ENCODE measurements at places on chromosomes 5 and 9.

DNA sequence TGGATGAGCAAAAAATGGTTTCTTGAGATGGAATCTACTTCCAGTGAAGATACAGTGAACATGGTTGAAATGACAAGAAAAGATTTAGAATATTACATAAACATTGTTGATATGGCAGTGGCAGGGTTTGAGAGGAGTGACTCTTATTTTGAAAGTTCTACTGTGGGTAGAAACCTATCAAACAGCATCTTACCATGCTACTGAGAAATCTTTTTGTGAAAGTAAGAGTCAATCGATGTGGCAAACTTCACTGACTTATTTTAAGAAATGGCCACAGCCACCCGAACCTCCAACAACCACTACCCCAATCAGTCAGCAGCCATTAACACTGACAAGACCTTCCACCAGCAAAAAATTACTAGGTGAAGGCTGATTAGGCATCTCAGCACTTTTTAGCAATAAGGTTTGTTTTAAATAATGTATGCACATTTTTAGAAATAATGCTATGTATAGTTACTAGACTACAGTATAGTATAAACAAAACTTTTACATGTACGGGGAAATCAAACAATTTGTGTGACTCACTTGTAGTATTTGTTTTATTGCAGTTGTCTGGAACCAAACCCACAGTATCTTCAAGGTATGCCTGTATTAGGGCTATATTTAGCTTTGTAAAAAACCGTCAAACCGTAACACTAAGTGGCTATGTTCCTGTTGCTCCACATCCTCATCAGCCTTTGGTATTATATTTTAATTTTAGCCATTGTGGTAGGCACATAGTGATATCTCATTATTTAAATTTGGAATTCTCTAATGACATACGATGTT, 30.6 kb upstream of the ADAMTS6 start:
- no peak for DNase-seq

GRCh38 chr9:90815183-90815943, 13.7 kb downstream of the SYK start:
- DNase-seq: peak; percentile 34

GRCh38 chr9:120970244-120970643, 43.6 kb upstream of the TRAF1 start:
- DNase-seq: no peak

DNA sequence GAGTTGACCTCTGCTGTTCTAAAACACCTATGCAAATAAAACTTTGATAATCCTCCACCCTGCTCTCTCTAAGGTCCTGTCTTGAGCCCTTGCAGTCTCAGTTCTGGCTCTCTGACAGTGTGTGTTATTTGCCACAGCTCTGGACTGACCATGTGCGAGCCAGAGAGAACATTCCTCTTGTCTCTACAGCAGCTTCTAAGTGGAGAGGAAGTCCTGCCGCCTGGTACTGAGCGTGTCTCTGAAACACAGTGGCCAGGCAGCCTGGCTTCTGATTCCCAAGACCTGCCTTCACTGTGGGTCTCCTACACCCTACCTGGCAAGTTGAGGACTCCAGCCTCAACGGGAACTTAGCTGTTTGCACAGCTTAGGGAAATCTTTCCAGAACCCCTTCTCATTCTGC, 61.6 kb downstream of the ENTREP1 start:
- DNase-seq: no peak

GRCh38 chr5:135594416-135594960, 15.7 kb upstream of the CXCL14 start:
- no peak for DNase-seq

- no peak for DNase-seq
Observed at GRCh38 chr5:127844581-127845021, 141.4 kb downstream of the CCDC192 start.

DNA sequence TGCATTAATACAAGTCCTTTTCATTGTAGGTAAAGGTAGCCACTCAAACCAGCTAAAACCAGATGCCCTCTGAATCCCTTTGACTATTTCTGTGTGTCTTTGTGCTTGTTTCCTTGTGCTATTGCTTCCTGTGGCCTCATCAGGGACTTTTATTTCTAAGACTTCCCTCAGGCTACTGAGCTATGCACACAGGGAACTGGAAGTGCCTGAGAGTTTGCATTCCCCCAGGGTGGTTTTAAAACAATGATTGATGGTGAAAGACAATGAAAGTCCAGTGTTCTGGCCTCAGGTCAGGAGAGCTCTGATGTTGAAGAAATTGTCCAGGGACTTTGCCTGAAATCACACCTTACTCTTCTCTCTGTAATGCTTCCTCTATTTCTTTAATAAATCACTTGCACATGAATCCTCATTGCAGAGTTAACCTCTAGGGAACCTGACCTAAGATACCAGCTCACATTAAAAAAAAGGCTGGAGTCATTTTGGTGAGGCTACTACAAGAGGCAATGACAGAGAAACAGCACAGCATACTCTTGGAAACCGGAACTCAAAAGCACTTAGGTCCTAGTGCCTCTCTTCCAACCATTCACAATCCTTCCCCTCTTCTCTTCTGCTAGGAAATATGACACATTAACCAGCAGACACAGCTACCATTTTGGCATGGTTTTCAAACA, 158.1 kb upstream of the NREP start:
- no peak for DNase-seq

DNA sequence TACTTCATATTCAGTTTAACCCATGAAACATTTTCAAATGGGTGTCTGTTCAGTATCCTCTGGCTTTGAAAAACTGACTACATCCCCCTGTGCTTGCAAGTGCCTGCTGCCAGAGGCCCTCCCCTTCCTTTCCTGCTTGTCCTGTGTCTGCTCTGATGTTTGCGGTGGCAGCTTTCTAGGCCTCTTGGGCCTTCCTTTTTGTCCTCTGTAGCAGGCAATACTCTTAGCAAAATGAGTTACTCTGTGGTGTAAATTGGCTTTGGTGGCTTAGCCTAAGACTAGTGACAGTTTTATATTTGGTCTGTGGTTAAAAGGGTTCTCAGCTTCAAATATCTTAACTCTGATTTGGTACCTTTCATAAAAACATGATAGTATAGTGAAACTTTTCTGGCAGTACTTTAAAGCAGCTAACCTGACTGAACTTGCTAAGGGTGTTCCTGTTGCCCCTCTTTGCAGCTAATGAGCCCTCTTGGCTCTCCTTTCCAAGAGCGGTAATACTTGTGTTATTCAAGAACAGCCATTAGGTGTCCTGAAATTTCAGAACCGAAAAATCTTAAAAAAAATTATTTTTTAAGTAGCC, 76.6 kb downstream of the GOLM1 start:
- peak; percentile 3 for DNase-seq

GRCh38 chr9:90044263-90044662, 439.5 kb downstream of the GADD45G start:
- no peak for DNase-seq

DNA sequence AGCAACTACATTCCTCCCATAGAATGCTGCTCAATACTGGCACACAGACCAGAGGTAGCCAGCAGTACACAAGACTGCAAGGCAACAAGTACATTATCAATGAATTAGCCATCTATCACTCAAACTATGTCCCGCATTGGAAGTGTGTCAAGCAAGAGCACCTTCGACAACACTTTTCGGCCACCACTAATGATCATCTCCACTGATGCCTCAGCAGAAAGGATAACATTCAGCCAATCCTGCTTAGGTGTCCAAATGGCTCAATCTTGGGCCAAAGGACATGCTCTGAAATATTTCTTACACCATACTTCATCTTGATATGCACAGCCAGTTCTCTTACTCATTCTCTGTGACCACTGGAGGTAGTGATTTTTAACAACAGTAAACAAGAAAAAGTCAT, 25.0 kb downstream of the SKP1 start:
- DNase-seq: peak; percentile 2

GRCh38 chr9:34459941-34460340, 1.3 kb downstream of the DNAI1 start:
- no peak for DNase-seq
